ENCODE measurements at places on chromosomes 5 and 9. TPM values are rescaled to one million over a fixed set of nuclear protein-coding genes. Genes with fewer than 3 reads are reported as not detected.
A peak's percentile ranks its signal among the peaks of the same experiment; 100 is the strongest.

- peaks cover 3% of the 10 kb centered on the region for H3K36me3 ChIP-seq
- DNase-seq, result no peak
- peaks cover 18% of the 10 kb centered on the region for H3K4me1 ChIP-seq
- H3K27ac ChIP-seq, result no peak overlapping the region
These were observed 11.5 kb downstream of the AQP3 start for GRCh38 chr9:33435821-33436277.

- H3K36me3 ChIP-seq, result no peaks in the 10 kb centered on the region
- no peak overlapping the region for H3K27ac ChIP-seq
- DNase-seq, result no peak
- peaks cover 26% of the 10 kb centered on the region for H3K4me1 ChIP-seq
These were observed 114.4 kb downstream of the GADD45G start for GRCh38 chr9:89719202-89719601.

FAXDC2 gene
- total RNA-seq, result not detected

HSD17B3 gene
- total RNA-seq, result not detected

DNA sequence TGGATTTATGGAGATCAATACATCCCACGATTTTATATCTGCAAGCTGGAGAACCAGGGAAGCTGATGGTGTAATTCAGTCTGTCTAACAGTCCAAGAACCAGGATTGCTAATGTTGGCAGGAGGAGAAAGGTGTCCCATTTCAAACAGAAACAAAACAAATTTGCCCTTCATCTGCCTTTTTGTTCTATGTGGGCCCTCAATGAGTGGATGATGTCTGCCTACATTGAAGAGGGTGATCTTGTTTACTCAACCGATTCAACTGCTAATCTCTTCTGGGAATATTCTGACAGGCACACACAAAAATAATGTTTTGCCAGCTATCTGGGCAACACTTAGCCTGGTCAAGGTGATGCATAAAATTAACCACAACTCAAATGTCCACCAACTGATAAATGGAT is 65.1 kb upstream of the IL33 start:
- H3K4me1 ChIP-seq, result peaks cover 8% of the 10 kb centered on the region
- no peak overlapping the region for H3K4me3 ChIP-seq
- no peak for DNase-seq
- no peaks in the 10 kb centered on the region for H3K36me3 ChIP-seq
- peaks cover 11% of the 10 kb centered on the region for H3K27me3 ChIP-seq

CRB2 gene
- total RNA-seq, result not detected

DNA sequence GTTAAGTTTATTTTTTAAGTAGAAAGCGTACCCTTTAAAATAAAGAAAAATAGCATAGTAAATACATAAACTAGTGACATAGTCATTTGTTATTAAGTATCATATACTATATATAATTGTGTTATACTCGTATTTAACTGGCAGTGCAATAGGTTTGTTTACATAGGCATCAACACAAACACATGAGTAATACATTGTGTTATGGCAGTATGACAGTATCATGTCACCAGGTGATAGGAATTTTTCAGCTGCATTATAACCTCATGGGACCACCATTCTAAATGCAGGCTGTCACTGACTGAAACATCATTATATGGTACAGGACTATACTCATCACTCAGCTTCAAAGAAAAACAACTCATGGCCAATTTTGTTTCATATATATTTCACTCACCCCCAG is 8.4 kb upstream of the RIC1 start:
- H3K36me3 ChIP-seq, result peaks cover 3% of the 10 kb centered on the region
- no peak overlapping the region for H3K4me3 ChIP-seq
- DNase-seq, result no peak
- no peaks in the 10 kb centered on the region for H3K27me3 ChIP-seq

LIFR gene
- 0.14 TPM for total RNA-seq

GPR150 gene
- 0.82 TPM for total RNA-seq

DNA sequence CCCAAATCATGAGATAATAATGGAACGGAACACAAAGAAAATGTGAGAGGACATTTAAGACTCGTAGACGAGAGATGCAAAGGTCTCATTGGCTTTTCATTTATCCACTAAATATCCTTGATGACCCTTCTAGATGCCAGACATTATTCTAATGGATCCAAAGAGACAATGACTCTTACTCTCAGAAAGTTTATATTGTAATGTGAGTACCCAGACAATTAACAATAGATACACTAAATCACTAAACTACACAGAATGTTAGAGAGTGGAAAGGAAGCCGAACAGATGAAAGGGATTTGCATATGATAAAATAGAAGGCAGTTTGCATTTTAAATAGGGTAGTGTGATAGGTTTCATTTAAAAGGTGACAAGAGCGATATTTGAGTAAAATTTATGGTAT is 973.3 kb downstream of the TAF11L14 start:
- no peaks in the 10 kb centered on the region for H3K36me3 ChIP-seq
- no peak overlapping the region for H3K4me3 ChIP-seq
- no peak for DNase-seq
- H3K4me1 ChIP-seq, result no peaks in the 10 kb centered on the region
- no peaks in the 10 kb centered on the region for H3K27me3 ChIP-seq

DNA sequence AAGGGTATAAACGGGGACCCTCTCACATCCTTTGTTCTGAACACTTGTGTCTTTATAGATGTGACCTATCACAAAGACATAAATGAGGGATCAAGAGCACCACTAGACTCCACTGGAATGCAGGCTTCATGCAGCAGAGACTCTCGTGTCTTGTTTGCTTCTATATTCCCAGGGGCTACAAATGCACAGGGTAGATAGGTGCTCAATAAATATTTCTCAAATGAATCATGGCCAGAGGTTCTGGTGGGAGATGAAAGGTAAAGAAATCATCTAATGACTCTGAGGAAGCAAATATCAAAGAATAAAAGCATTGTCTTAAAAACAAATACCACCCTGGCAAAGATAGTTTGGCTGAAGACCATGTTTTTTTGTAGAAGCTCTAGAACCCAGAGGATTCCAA is 6.6 kb downstream of the SLC36A3 start:
- H3K4me3 ChIP-seq, result no peak overlapping the region
- no peak for DNase-seq
- no peak overlapping the region for H3K27ac ChIP-seq
- H3K36me3 ChIP-seq, result no peaks in the 10 kb centered on the region
- peaks cover 6% of the 10 kb centered on the region for H3K27me3 ChIP-seq

PCDHB9 gene
- not detected for total RNA-seq

TYRP1 gene
- total RNA-seq, result not detected

- H3K4me3 ChIP-seq, result no peak overlapping the region
- H3K27me3 ChIP-seq, result peaks cover 2% of the 10 kb centered on the region
- no peak for DNase-seq
- H3K36me3 ChIP-seq, result no peaks in the 10 kb centered on the region
- H3K27ac ChIP-seq, result no peak overlapping the region
These were observed 68.5 kb downstream of the SLC24A2 start for GRCh38 chr9:19720377-19720776.

DNA sequence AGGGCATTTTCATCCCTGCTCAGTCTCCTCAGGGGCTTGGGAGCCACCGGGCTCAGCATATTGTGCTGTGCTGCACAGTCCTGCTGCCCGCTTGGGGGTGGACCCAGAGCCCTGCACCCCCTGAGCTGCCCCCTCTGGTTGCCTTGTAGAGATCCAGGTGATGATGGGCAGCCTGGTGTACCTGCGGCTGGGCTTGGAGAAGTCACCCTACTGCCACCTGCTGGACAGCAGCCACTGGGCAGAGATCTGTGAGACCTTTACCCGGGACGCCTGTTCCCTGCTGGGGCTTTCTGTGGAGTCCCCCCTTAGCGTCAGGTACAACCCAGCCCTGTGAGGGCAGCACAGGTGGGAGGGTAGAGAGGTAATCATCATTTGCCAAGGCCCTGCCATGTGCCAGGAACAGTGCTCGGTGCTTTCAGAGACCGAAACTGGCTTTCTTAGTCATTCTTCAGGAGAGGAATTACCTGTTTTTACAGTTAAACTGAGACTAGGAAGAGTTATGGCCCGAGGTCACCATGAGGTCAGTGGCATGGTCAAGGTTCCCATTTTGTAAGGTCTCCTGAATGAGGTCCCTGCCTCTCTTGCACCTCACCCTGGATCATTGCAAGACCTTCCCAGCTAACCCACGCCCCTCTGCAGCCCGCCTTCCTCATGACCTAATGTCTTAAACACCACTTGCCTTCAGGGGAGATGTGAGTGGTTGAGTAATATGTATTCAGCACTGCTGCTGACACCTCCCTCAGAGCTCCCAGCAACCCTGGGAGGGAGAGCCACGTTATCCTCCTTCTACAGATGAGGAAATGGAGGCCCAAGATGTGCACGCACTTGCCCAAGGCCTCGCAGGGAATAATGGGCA is 7.5 kb downstream of the NHP2 start:
- H3K36me3 ChIP-seq, result peaks cover 67% of the 10 kb centered on the region
- peaks cover 42% of the 10 kb centered on the region for H3K4me1 ChIP-seq
- H3K4me3 ChIP-seq, result no peak overlapping the region
- peak overlapping the region; percentile 56 for H3K27ac ChIP-seq

TEK gene
- total RNA-seq, result not detected

OCLN gene
- 0.83 TPM for total RNA-seq

- no peak overlapping the region for H3K27ac ChIP-seq
- H3K4me3 ChIP-seq, result no peak overlapping the region
- H3K36me3 ChIP-seq, result no peaks in the 10 kb centered on the region
These were observed 136.4 kb upstream of the TAS2R1 start for GRCh38 chr5:9766581-9766980.

ARL10 gene
- total RNA-seq, result 12.2 TPM
